ENCODE measurements at places on chromosomes 3 and 15.

GRCh38 chr15:29534378-29534777 lies 264.8 kb upstream of the NSMCE3 start:
- no peak for DNase-seq

DNA sequence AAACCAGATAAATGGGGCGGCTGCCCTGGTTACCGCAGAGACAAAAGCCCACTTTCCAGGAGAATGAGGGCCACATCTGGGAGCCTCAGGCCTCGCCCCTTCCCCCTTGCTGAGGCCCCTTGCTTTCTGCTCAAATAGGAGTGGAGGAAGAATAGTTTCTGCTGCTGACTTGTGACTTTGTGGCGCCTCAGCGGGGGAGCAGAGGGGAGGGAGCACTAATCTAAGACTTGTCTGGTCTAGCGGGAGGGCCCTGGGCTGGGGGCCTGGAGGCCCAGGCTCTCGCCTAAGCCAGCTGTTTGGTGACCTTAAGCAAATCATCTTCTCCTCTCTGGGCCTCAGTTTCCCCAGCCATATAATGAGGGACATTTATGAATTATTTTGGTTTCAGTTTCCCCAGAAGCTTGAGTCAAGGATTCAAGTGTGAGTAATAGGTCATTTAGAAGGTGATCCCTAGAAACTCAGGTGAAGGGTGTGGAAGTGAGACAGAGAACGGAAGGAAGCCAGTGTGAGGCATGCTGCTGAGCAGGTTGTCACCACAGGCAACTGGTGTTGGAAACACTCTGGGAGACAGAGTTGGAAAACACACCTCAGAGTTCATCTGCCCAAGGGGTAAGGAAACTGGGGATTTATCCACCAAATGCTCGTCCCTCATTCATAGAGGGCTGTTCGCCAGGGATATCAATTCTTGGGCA lies 25.9 kb upstream of the SMAD3 start:
- DNase-seq: no peak

DNA sequence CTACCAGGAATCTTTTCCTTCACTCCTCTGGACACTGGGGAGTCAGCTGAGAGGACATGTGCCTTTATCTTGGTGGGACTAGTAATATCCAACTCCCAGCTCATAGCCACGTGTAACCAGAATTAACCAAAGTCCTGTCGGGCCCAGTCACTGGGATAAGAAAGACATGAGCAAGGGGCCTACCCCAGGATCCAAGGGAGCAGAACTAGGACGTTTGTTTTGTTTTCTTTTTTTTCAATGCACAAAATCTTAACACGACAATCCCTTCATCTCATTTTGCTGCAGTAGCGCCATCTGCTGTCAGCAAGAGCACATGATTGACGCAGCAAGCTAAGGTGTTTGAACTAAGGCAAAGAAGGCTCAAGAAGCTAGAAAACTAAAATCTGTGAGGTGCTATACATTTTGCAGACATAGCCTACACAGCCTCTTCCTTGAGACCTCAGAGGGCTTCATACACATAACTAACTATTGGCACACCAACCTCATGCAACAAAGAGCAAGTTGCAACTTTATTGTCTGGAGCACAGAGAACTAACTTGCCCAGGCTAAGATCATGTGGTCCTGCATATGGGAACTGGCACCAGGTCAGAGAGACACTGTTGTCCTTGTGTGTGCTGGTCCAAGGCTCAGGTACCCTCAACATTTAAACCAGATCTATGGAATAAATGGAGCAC lies 43.6 kb downstream of the RLBP1 start:
- DNase-seq: peak; percentile 57

GRCh38 chr3:13550791-13551360 lies 2.0 kb downstream of the FBLN2 start:
- DNase-seq: no peak

DNA sequence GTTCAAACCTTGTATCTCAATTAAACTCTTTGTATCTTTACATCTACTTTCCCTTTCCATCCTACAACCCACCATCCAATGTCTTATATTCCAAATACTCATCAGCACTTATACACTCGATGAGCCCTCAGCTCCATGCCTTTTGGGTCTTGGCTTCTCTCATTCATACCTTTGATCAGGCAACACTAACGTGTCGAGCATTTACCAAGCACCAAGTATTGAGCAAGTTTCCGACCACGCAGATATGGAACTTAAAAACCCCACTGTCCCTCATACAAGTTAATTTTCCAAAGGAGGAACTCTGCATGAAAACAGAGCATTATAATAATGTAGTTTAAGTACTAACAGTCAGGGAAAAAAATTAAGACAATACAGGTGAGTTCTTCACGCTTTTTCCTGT lies 102.8 kb downstream of the IL1RAP start:
- DNase-seq: no peak

DNA sequence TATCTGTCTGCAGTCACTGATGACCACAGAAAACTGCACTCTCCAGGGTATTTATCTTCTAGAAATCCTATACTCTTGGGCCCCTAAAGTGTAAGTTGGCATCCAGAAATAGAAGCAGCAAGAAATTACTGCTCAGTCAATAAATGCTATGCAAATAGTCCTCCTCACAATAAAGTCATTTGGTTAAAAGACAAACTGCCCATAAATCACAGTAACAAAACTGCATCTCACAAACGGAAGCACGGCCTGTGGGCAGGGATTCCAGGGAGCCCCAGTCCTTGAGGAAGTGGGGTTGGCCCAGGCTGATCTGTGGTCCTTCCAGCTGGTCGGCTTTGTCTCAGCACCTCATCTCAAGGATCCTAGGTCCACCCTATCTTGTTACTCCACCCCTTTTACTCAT lies 29.7 kb upstream of the SPATA12 start:
- DNase-seq: no peak

DNA sequence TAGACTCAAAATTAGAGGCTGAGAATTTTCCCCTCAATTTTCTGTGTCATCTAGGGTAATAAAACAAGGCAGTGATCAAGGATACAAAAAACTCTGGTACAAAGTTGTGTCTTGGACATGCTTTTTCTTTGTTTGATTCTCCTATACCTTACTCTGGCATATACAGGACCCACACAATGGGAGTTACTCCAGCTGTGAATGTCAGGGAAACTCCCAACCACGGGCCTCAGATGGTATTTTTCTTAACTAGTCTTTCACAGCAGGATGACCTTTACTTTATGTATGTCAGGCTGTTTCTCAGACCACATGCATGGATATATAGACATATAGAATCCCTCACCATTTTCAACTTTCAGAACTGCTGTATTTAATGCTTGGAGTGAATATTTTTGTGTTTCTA lies 41.3 kb downstream of the FEZF2 start:
- DNase-seq: no peak

DNA sequence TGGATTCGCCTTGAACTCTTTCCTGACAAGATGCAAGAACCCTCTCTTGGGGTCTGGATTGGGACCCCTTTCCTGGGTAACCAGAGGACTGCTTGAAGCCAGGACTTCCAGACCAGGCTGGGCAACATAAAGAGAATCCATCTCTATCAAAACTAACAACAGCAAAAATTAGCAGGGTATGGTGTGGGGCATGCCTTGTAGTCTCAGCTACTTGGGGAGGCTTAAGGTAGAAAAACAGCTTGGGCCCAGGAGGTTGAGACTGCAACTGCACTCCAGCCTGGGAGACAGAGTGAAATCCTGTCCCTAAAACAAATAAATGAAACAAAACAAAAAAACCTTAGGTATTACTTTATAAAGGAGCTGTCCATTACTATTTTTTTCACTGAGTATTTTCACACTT lies 93.1 kb upstream of the PLXND1 start:
- DNase-seq: no peak

DNA sequence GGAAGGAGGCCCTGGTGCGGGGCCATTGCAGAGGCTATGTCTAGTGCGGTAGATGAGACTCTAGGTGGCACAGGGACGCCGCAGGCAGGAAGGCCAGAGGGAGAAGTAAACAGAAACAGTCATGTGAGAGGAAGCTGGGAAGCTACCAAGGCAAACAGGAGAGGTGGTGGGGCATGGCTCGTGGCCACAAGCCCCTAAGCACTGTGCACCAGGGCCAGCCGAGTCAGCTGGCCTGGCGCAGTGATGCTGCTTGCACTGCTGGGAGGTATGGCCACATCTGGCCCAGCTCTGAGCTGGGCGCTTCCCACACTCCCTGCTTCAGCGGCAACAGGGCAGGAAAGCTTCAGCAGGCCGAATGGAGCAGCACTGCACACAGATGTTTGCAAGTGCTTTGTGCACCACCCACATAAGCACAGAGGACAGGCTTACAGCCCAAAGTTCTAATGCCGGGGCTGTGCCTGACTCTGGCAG lies 76.6 kb downstream of the SRGAP3 start:
- DNase-seq: no peak

DNA sequence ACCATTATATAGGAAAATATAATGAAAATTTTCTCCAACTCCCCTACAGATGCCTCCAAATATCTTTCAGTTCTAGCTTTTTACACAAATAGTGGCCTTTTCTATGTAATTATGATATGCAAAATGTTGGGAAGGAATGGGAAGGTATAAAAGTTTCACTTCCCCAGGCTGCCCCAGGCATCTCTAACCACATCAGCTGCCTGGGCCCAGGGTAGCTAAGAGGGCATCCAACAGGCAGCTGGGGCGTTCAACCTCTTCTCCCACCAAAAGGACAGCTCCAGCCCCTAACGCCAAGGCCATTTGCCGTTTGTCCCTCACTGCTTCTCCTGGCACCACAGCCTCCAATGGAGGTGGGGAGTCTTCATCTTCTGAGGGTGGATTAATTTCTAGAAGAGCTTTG lies 188.1 kb upstream of the TSC22D2 start:
- DNase-seq: no peak

- no peak for DNase-seq
These were observed 28.4 kb downstream of the TMEM44 start for GRCh38 chr3:194604837-194605236.

Measured in AG04450 (cell line).